Lung (tissue), 17 donors: ENCODE measurements at places on chromosomes 1 and 21. TPM values are rescaled to one million over a fixed set of nuclear protein-coding genes. Genes with fewer than 3 reads are reported as not detected.
A peak's percentile ranks its signal among the peaks of the same experiment; 100 is the strongest.

DNA sequence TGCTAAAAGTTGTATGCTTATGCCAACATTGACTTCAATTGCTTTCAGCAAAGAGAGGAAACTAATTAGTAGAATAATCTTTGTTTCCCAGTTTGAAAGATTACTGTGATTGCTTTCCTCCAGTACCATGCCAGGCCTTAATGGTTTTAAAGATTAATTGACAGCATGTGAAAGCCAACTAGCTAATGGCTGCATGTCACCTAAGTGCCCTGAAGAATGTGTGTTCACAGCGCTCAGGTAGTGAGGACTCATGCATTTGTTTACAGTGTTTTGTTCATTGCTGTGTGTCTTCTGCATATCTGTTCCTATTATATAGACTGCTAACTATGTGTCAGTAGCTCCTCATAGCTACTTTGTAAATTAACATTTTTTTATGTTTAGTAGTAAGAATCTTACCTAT lies 335.6 kb downstream of the LRRIQ3 start:
- DNase-seq, result no peak

IFI16 gene
- total RNA-seq, result 86.3 TPM

SPRR2E gene
- not detected for total RNA-seq

DNA sequence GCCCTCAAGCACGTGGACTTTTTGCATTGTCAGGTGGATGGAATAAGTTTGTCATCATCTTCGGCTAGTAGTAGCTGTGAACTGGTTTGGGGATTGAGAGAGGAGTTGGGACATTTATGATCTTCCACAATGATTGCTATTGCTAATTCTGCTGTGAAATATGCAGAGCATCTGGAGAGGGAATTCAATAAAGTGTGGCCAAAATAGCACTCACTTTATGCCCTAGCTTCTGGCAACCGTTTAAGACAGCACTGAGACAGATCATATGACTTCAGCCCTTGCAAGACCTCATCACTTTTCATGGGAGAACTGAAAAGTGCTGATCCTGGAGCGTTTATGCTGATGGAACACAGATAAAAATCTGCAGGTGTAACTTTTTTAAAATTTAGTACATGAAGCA lies 360.8 kb downstream of the GPATCH2 start:
- no peak for DNase-seq

- DNase-seq, result peak; percentile 62
Measured at GRCh38 chr1:208081972-208082371, 162.2 kb downstream of the PLXNA2 start.

GRCh38 chr1:183817576-183818288 lies 12.8 kb downstream of the RGL1 start:
- DNase-seq, result no peak

KIF26B gene
- 2.7 TPM for total RNA-seq

CCDC17 gene
- total RNA-seq, result 24.0 TPM

DNA sequence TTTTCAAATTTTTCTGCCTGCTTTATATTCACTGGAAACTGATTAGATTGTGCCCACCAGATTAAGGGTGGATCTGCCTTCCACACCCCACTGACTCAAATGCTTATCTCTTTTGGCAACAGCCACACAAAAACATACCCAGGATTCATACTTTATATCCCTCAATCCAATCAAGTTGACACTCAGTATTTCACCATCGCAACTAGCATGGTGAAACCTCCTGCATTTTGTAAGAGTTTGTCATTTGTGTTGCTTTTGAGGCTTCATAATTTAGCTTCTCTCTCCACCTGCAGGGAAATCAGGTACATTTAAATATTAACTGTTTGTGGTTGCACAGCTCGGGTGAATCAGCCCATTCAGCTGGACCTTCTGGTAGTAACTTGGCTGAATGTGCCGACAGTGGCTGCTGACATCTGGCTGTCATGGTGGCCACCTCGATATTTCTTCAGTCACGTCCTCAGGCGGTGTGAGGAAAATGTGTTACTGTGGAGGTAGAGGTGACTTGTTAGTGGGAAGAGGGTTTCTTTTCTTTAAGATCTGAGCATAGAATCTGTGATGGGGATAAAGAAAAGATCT lies 224.0 kb downstream of the PTBP2 start:
- DNase-seq, result no peak

CLDN17 gene
- not detected for total RNA-seq

GRCh38 chr1:6244401-6245049 lies 546 bp downstream of the HES3 start:
- no peak for DNase-seq

DNA sequence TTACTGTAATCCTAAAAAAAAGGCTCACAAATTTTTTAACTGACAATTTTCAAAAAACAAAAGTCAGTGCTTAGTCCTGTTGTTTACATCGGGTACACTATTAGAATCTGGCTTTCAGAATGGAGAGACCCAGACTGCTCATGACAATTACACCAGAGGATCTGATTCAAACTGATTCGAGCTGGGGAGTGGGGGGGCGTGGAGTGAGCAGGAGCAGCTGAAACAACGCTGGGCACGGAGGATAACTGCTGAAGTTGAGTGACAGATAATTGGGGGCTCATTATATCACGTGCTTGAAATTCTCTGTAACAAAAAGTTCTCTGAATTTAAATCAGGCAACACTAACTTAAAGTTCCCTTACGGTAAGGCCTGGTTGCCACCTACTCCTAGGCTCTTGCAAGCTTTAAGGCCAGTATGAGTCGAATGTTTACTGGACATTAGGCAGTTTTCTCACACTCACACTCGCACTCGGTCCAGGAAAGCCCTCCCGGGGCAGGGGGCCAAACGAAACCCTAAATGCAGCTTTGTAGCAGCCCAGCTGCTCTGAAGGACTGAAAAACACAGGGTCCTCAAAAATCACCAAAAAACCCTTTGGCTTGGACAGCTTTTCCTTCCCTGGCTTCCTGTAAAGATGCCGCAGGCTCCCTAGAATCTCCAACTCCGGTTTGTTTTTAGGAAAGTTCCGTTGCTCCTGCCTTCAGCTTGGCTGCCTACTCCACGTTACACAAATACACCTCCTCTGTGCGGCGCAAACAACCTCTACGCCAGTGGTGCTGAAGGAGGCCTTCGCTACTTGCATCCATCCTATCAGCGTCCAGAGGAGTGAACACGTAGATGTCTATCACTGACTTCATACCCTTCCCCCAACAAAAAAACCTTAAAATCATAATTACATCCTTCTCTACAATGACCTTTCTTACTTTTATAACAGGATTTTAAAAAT lies 42.9 kb downstream of the CAPZB start:
- peak; percentile 82 for DNase-seq

DNA sequence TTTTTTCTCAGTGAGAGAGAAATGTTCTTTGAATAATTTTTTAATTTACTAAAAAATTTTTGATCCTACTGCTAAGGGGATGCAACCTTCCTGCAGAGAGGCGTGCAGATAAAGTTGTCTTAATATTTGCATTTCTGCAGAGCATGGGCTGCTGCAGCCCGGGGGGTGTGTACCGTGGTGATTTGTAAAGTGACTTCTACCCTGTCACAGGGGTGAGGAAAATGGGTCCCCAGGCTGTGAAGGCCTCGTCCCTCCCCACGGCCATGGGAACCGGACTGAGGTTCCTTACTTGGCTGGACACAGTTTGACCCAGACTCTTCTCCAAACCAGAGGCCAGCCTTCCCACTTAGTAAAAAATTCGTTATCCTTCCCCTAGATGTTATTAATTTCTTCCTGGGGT lies 9.5 kb upstream of the C1orf174 start:
- no peak for DNase-seq

CD101 gene
- 6.7 TPM for total RNA-seq

DNA sequence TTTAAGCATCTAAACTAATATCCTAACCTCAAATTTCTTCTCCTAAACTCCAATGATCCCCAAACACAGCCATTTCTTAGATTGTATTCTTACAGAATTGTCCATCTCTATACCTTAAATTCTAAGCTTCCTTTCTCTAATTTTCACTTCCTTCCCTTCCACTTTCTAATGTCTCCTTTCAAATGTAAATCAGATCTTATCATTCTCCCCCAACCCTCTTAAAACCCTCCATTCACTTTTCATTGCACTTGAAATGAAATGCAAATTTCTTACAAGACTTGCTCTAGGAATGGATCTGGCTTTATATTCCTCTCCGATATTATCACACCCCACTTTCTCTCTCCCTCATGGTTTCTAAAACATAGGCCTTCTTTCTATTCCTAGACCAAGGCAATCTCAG lies 534.6 kb downstream of the LMO4 start:
- DNase-seq, result no peak

DNA sequence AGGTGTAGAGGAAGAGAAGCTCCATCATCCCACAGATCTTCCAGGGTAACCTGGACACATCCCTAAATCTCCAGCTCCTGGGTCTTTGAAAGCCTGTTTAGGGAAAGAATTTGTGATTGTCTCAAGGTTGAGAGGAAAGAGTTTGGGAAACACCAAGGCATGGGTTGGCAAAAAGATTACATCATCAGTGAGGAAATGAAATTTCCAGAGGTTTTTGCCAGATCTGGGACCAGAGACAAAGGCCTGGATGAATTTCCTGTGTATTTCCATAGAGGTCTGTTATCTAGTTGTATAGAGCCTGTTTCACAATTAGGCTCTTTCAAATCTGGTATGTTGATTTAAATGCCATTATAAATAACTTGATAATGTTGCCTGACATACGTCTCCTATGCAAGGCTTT lies 82.3 kb downstream of the GPR89B start:
- DNase-seq, result no peak

DNA sequence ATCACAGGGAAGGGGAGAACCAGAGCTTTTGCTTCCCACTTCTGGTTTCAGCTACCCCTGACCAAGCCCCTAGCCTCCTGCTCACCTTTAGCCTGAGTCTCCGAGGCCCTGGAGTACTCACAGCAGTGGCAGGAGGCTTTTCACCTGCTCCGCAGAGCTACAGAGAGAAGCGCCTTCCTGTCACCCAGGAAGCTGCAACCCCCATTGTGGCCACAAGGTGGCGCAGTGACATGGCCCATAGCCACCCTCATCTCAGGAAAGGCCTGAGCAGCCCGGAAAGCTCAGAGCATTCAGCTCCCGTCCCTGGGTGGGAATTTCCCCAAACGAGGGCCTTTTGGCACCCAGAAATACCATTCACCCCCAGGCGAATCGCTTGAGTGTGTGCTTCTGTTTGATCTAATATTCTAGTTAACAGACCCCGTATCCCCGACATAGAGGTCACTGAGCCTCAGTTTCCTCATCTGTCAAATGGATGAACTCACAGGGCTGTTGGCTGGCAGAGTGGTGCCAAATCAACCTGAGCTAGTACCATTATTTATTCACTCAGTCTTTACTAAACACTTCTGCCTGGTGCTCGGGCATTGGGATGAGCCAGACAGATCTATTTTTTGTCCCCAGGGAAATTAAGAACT lies 25.3 kb downstream of the A3GALT2 start:
- DNase-seq, result peak; percentile 90

COL16A1 gene
- 83.2 TPM for total RNA-seq

TMEM200B gene
- 10.5 TPM for total RNA-seq

- peak; percentile 60 for DNase-seq
Measured at GRCh38 chr1:19596065-19596713, 47.9 kb upstream of the NBL1 start.

DNA sequence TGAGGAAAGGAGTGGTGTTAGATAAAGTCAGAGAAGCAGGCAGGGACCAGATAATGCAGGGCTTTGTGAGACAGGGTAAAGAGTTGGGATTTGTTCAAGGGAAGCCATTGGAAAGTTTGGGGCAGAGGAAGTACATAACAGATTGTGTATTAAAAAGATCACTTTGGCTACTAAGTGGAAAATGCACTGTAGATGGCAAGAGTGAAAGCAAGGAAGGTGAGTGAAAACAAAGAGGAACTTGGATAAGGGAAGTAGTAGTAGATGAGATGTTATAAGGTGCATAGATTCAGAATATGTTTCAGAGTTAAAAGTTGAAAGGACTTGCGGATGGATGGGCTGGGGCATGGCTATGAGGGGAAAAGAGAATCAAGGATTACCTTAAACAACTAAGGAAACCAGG lies 17.4 kb downstream of the MRPL39 start:
- DNase-seq, result no peak

ATP1A4 gene
- 0.06 TPM for total RNA-seq

CFAP74 gene
- total RNA-seq, result 20.8 TPM

DNA sequence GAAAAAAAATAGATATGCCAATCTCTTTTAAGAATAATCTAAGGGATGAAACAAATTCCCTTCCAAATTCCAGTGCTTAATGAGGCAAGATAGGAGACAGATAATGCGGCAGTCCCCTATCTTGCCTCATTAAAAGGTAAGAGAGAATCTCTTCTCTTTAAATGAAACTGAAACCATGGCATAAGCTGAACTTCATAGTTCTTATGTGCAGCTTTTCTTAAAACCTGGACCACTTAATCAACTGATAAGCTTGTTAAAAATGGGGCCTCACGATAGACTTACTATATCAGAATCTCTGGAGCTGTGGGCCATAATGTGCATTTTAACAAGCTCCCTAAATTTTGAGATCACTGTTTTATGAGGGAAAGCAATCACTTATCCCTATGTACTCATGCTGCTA lies 79.2 kb downstream of the NIBAN1 start:
- DNase-seq, result no peak

GRCh38 chr1:183227422-183228346 lies 41.6 kb downstream of the LAMC2 start:
- peak; percentile 68 for DNase-seq

FAM72D gene
- total RNA-seq, result 0.60 TPM

KLHDC9 gene
- 7.1 TPM for total RNA-seq

GCSAML gene
- total RNA-seq, result 1.4 TPM

GRCh38 chr1:19662313-19662712 lies 2.4 kb upstream of the HTR6 start:
- no peak for DNase-seq

DNA sequence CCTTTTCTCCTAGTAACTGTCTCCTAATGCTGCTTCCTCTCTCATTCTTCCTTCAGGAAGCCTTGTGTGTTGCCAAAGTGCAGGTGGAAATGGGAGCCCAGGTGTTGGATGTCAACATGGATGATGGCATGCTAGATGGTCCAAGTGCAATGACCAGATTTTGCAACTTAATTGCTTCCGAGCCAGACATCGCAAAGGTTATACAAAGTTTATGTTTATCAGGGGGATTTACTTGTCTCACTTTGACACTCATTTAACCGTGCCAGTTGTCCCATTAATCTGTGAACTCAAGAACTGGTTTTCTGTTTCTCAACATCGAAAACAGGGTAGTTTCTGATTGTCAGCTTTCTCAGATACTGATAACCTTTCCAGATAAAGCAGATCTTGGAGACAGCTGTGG lies 40.4 kb downstream of the MTR start:
- no peak for DNase-seq
